ENCODE measurements at places on chromosomes 6 and 20.

- peak; percentile 100 for DNase-seq
These were observed 73.9 kb downstream of the OR2B2 start for GRCh38 chr6:27838058-27838944.

GRCh38 chr6:2158596-2159271 lies 86.7 kb downstream of the GMDS start:
- peak; percentile 51 for DNase-seq

GRCh38 chr6:72784071-72784470 lies 162.2 kb downstream of the KCNQ5 start:
- peak; percentile 72 for DNase-seq

DNA sequence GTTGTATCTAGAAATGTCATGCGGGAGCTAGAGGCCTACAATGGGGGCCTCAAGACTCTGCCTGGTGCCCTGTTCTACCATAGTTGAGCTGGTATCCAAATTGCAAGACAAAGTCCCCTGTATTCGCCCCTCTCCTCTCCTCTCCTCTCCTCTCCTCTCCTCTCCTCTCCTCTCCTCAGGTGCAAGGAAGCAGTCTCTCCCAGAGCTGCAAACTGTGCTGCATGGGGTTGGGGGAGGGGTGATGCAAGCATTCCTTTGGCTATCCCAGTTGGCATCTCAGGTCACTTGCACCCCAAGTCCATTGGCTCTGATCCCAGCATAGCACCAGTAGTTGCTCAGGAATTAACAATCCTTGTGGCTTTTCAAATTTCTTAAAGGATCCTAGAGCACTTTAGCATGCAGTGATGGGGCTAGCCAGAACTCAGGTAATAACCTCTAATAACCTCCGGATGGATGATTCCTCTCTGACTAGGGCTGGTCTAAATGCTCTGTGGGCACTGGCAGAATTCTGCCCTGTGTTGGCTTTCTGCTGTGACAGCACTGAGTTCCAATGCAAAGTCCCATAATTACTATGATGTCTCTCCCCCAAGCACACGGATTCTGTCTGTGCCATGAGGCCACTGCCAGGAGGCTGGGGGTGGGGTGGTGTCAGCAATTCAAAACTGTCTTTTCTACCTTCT lies 35.3 kb downstream of the TAF11 start:
- DNase-seq, result no peak

DNA sequence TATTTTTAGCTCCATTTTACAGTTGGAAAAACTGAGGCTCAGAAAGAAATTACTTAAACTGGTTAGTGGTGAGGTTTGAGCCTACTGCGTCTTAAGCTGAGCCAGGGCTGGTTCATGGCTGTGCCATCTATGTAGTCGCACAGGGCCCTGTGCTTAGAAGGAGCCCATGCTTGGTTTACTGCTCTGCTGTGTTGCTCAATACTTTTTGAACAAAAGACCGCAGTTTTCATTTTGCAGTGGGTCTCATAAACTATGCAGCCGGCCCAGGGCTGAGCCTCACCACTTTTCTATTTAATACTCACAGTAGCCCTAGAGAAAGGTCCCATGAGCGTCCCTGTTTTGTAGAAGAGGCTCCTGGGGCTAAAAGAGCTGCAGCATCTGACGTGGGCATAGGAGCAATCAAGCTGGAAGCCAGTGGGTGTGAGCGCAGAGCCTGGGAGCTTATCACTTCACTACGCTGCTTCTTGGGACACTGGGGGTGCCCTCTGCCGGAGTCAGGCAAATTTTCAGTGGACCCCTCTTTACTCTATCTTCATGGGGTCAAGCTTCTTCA lies 501 bp downstream of the SIRPB2 start:
- no peak for DNase-seq

- DNase-seq, result no peak
These were observed 44.2 kb downstream of the FNDC1 start for GRCh38 chr6:159213405-159213804.

DNA sequence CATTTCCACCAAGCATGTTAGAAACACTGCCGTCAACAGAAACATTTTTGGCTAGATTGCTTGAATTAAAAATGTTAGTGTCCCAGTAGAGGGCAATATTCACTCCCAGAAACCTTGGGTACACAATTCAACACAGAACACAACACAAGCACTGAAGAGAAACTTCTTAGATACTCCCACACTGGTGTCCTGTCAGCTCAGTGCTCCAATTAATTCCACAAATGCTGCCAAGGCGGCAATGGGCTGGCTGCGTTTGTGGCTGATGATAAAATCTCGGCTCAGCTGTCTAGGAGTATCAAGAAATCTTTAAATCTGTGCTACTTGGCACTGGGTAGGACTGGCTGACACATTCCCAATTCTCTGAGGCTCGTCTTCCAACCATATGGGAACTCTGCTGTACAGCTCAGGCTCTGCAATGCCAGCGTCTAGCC lies 39.3 kb downstream of the BEND3 start:
- peak; percentile 12 for DNase-seq

- DNase-seq, result no peak
These were observed 693.1 kb downstream of the PTPRT start for GRCh38 chr20:42496595-42496994.

GRCh38 chr6:167107787-167108186 lies 15.1 kb upstream of the CCR6 start:
- DNase-seq, result no peak

DNA sequence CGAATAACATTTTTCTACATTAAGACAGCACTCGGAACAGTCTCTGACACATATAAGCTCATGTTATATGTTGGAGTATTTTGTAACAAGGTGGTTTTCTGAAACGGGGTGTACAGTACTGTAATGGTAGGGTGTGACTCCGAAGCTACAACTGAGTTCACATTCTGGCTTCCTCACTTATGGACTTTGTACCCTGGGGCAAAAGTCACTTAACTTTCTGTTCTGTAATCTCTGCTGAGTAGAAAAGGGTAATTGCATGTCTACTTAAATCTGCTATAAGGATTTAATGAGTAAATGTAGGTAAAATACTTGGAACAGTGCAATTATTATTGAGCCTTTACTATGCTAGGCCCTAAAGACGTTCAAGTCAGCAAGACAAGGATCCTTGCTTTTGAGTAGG lies 4.7 kb upstream of the LTV1 start:
- DNase-seq, result no peak

GRCh38 chr6:43798688-43799444 lies 28.9 kb downstream of the VEGFA start:
- peak; percentile 46 for DNase-seq

- DNase-seq, result no peak
These were observed 489.3 kb upstream of the FLRT3 start for GRCh38 chr20:14826543-14827313.

DNA sequence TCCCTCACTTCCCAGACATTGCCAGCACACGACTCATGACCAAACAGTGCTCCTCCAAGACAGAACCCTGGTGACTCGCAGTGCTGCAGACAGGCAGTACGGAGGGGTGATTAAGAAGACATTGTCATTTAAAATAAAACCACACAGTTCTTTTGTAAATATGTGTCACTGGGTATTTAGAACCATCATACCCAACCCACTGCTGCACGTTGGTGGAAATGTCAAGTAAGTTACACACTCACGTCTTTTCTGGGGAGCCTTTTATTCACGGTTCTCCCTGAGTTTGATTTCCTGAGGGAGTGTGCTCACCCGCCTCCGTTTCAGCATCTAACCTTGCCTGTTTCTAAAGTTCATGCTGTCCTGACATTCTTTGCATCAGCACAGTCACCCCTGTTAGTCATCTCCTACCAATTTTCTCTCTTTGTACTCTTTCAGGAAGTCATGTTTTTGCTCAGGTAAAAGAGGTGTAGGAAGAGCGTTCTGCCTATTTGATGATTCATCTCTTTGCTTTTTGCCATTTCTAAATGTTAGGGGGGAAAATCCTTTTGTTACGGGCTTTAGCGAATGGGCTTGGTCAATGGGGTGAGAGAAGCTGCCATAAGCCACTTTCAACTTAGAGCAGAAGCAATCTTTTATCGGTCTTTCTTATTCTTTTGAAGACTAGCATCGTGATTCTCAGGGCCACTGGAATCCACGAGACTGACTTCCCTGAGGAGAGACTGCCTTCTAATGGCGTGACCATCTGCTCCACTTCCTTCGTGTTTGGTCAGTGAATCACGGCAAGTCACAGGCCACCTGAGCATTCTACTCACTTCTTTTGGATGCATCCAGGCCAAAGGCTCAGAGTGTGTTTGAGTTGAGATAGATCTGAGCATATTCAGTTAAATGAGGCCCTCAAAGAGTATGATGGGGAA lies 512.8 kb upstream of the JARID2 start:
- peak; percentile 88 for DNase-seq

GRCh38 chr6:5337573-5337972 lies 76.3 kb downstream of the FARS2 start:
- DNase-seq, result peak; percentile 67

GRCh38 chr6:117272891-117273290 lies 7.5 kb downstream of the VGLL2 start:
- DNase-seq, result no peak

DNA sequence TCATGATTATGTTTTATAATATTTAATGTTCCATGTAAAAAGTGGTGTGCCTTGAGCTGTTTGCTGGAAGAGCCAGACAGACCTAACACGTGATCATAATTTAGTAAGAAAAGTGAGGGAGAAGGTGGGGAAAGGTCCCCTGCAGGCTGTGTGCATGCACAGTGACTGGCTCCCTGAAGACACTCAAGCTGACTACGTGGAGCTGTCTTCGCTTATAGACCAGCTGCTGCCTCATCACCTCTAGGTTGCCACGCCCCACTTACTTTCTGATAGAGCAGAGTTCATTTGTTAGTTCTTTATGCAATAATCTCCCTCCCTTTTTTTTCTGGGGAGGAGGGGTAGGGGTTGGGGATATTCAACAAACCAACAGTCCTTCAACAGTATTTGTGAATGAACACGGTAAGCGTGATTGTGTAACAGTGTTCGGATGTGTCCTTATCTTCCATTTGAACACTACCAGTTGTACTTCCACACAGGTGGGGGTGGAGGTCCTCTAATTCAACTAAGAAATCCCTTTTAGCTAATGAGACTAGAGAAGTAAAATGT lies 157.3 kb downstream of the BACH2 start:
- DNase-seq, result no peak

DNA sequence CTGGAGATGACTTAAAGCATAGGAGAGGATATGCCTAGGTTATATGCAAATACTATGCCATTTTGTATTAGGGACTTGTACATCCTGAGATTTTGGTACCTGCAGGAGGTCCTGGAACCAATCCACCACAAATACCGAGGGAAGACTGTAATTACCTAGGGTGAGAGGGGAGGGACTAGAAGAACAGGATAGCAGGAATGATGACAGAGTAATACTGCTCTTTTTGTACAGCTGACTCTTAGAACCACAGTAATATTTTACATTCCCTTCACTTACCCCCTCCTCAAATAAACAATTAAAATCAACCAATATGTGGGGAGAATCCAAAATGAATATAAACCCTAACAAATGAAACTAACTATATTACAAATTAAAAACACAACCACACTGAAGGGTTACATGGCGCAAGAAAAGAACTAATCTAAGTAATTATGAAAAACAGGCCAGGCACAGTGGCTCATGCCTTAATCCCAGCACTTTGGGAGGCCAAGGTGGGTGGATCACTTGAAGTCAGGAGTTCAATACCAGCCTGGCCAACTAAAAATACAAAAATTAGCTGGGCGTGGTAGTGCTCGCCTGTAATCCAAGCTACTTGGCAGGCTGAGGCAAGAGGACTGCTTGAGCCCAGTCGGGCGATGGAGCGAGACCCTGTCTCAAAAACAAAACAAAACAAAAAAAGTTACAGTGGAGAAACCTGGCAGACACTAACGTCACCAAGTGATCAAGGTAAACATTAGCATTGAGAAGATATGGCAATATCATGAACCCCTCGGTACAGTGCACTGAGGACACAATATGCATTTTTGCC lies 37.1 kb downstream of the MAP1LC3A start:
- no peak for DNase-seq

DNA sequence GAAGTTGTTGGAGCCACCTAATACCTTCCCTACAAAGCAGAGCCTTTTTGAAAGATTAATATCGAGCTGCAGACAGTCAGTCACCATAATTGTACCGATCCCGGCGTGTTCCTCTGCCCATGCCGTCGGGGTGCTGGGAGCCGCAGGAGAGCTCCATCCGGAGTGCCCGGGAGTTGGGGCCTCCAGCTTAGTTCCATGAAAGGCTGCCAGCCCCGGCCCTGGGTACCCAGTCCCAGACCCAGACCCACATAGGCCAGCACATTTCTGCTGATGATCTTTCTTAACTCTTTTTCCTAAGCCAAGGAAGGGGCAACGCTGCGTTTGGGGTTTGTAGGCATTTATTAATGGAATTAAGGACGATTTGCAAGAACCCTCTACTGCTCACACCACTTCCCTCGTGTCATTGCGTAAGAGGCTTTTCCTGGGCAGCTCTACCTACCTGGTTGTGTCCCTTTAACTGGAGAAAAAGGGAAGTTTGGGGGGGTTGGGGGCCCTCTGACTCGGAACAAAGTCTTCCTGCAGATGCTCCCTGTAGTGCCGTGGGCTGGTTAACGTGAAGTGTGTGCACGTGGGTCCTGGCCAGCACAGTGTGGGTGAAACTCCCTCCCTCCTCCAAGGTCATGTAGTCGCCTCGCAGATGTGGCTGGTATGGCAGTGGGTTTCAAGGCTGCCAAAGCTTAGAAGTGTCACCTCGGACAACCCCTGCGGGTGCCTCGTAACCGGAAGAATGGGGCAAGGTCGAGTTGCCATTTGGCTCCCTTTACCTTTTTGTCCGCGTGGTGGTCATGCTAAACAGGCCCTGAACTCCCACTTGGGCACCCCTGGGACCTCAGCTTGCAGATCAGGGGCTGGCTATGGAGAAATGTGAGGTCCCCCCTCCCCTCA lies 54.3 kb upstream of the APCDD1L start:
- no peak for DNase-seq

DNA sequence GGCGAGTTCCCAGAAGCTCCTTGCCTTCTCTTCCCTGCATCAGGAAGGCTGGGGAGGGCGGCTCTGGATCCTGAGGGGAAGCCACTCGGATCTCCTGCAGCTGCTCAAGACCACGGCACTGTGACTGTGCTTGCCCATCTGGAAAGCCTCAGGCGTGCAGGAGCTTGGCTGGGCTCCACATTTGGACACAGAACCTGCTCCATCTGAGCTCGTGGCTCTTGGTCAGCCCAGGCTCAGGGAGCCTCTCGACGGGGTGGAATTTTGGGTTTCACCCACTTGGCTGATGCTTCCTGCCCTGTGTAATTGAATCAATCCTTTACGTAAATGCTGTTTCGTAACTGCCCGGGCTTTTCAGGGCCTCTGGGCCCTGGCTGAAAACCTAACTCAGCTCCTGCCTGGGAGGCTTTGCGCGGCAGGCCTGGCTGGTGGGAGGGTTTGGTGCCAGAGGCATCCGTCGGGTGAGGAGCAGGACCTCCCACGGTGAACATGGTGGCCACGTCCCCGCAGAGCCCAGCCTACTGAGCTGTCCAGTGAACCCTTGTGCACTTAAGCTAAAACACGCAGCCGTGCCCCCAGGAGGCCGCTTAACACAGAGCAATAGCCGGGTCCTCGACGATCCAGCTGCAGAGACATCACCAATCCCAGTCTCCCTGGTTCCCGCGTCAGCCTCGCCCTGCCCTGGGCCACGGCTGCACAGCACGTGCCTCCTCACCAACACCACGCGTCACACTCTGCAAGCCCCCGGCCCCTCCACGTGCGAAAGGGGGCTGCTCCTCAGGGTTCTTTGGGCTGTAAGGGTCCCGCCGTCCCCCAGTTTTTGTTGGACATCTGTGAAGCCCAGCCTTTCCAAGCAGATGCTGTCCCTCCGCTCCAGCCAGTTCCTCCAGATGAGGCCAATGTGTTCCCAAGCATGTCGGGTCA lies 241.0 kb downstream of the DLL1 start:
- DNase-seq, result peak; percentile 26
